Stimulated activated CD4-positive, alpha-beta T cell treated with anti-CD3 and anti-CD28 coated beads, TNF-alpha, amount 100 ng/mL, for 4 hours (primary cell): ENCODE measurements at places on chromosomes 13 and 19.

DNA sequence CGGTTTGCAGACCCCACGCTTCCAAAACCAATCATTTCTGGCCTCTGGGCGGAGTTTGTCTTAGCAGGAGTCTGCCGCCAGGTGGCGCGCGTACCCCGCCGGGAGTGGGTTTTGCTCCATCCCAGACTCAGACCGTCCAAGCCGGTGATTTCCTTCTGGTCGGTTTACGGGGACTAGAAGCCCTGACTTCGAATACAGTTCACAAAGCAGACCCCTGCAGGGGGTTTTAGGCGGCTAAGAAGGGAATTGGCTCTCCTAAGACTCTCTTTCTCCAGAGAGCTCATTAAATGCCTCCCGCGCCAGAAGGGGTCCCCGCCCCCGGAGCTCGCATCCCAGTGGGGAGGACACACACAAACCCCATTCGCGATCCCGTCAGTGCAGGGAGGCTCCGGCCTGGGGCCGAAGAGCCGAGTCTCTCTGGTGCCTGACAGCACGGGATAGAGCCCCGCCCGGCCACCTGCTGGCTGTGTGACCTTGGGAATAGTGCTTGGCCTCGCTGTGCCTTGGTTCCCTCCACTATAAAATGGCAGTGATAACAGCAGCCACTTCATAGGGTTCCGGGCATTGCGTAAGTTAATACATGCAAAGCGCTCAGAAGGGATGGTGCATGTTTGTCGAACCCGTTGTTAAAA lies 8.6 kb upstream of the NUP62 start:
- DNase-seq = peak; percentile 64

DNA sequence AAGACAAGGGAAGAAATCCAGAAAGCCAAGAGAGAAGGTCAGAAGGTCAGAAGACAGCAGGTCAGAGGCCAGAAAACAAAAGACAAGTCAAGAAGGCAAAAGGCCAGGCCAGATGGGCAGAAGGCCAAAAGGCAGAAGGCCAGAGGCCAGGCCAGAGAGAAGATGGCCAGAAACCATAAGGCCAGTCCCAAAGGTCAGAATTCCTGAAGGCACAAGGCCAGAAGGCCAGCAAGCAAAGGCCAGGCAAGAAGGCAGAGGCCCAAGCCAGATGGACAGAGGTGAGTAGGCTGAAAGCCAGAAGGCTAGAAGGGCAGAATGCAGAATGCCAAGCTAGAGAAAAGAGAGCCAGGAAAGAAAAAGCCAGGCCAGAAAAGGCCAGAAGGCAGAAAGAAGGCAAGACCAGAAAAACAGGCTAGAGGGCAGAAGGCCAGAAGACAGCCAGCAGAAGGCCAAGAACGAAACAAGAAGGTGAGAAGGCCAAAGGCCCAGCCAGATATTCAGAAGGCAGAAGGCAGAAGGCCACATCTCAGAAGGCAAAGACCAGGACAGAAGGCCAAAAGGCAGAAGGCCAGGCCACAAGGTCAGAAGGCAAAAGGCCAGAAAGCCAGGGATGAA lies 186.3 kb downstream of the TUBA3C start:
- DNase-seq = no peak

- DNase-seq = no peak
Measured at GRCh38 chr13:98677398-98677797, 75.1 kb downstream of the SLC15A1 start.

DNA sequence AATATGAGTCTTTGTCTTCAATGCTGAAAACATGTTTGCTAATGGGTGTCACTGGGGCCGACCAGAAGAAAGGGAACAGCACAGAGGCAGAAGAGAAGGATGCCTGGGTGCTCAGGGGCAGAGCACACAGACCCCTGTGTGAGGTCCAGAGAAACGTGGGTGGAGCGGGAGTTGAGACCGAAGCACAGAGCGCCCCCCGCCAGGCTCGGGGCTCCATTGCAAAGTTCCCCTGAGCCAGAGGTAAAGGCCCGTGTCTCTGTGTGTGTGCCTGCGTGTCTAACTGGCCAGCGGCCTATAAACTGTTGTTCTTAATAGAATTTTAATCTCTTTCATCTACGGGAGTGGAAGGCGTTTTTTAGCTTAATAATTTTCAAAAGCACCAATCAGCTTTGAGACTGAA lies 343.1 kb downstream of the TEX29 start:
- no peak for DNase-seq

- DNase-seq = no peak
Measured at GRCh38 chr13:98761986-98762616, 9.6 kb upstream of the SLC15A1 start.

GRCh38 chr13:64925284-64925683 lies 2304.9 kb downstream of the PCDH9 start:
- DNase-seq = no peak

- DNase-seq = no peak
Measured at GRCh38 chr13:31495336-31495735, 244.0 kb upstream of the RXFP2 start.
